ENCODE measurements at places on chromosomes 1 and 21.

DNA sequence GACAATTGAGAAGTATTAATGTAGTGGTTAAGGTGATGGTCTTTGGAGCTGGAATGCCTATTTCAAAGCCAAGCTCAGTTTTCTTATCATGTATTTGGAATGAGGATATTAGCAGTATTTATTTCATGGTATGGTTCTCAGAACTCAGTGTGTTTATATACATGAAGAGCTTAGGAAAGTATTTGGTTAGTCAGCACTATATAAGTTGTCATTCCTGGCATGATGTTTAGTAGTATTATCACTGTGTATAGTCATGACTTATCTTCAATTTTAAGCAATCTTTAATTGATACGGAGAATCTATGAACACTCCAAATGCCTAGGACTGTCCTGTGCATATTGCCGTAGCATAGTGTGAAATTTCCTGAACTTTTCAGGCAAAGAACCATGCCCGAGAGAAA is 501.9 kb upstream of the USP24 start:
- no peak for DNase-seq

GRCh38 chr1:15732686-15733081 is 3.4 kb upstream of the SLC25A34 start:
- no peak for DNase-seq

DNA sequence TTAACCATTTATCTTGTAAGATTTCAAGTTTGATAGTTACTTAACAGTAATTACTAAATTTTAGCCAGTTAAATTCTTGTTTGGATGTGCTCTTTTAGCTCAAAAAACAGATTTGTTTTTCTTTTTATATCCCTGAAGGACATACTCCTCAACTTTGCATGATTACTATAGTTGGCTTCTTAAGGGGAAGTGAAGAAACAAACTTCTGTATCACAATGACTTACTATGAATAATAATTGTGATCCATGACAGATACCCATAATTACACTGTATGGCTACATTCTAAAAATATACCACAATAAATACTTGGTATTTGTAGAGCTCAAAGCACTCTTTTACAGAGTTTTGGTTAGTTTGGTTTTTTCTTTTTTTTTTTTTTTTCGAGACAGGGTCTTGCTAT is 55.8 kb downstream of the IARS2 start:
- no peak for DNase-seq

- peak; percentile 72 for DNase-seq
These were observed 6.4 kb downstream of the PPP2R5A start for GRCh38 chr1:212291505-212292134.

DNA sequence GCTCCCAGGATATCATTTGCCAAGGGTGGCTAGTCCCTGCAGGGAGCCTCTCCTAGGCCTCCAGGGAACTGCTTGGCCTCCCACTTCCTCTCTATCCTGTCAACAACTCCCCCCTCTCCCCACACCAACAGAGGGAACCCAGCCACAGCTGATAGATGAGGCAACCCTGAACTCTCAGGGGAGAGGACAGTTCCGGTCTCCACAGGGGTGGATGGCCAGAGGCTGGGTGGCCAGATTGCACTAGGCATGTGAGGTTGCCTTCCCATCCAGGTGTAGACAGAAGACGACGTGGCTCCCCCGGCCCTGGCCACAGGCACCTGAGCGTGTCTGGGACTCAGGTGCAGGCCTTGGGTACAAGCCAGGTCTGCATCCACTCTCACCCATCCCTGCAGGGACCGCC is 53.3 kb downstream of the TOR1AIP2 start:
- no peak for DNase-seq

DNA sequence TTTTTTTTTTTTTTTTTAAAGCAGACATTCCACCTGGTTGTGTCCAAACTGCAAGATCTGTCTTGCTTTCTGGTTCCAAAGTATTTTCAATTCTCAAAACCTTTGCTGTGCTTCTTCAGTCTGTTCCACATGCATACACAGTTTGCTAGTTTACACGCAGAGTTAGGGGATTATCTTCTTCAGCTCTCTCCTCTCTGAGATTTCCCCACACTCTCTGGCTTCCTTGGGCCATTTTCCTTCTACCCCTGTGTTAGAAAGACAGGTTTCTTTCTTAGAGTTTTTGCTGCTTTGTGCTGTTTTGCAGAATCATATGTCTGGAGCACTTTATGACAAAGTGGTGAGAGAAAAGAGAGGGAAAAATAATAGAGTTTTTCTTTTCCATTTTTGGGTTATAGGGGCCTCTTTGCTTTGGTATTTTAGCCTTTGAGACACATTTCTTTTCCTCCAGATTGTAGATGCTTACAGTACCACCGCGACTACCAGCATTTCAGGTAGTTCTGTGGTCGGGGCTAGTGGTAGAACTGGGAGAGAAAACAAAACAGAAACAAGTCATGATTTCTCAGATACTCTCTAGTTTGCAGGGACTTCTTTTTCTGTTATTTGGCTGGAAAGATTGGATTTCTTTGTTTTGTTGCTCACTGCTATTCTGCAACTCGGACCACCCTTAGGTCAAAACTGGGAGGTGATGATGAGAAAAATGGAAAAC is 66.3 kb downstream of the RABGAP1L start:
- no peak for DNase-seq

DNA sequence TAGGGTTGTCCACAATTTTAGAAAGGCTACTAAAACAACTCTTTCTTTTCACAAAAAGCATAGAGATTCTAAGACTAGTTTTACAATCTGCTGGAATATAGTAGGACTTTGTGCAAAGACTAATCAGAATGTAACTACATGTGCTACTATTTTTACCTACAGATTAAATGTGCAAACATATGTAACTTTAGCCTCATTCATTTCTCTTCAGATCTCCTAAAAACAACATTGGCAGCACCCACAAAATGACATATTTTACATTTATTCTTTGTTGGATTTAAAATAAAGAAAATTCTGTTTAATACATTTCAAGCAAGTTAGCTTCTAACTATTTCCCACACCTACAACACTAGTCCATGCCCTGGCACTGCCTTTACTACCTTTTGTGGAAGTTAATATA is 292.2 kb downstream of the AKT3 start:
- DNase-seq, result no peak

GRCh38 chr1:225483818-225484656 is 56.2 kb upstream of the LBR start:
- DNase-seq, result no peak

DNA sequence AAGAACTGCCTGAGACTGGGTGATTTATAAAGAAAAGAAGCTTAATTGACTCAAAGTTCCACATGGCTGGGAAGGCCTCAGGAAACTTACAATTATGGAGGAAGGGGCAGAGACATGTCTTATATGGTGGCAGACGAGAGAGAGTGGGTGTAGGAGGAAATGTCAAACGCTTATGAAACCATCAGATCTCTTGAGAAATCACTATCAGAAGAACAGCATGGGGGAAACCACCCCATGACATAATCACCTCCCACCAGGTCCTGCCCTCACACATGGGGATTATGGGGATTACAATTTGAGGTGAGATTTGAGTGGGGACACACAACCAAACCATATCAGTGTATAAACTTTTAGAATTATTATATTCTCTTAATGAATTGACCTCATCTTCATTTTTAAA is 335.9 kb upstream of the DPYD start:
- DNase-seq, result no peak

GRCh38 chr1:184556665-184557064 is 169.8 kb downstream of the C1orf21 start:
- DNase-seq, result peak; percentile 6

DNA sequence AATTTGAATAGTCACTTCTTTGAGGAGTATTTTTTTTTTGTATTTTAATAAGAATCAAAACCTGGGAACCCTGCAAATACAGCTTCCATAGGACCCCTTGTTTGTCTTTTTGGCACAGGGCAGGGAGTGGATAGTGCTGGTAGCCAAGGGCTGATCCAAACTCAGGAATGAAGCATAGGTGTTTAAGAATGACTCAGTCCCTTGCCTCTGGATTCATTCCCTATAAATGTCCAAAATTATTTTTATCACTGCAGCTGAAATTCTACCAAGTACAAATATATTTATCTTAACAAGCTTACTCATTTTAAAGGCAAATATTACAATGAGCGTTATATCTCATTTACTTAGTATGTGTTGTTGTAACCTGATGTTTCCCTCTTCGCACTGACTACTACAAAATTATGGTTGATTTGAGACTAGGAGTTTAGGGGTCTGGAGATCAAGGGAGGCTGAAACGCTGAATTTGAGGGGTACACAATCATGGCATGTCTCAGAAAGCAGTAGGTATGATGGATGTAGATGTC is 278.6 kb upstream of the LYPLAL1 start:
- peak; percentile 5 for DNase-seq

GRCh38 chr1:20507248-20507563 is 745 bp downstream of the MUL1 start:
- no peak for DNase-seq

- DNase-seq, result no peak
These were observed 1.6 kb downstream of the ELK4 start for GRCh38 chr1:205630241-205630640.

DNA sequence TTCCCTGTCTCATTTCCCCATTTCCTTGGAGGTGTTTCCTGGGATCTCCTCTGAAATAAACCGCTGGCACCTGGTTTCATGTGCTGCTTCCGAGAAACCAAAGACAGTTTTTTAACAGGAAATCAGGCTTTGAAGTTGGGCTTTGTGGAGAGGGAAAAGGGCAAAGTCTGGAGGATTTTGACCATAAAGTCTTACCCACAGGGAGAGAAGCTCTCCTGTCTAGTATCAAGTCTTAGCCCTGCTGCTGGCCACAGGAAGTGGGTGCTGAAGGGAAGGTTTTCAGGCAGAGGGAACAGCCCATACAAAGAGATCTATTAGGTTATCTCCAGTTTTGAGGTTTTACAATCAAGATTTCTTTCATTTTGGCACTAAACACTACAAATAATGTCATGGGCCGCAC is 29.3 kb downstream of the SLC5A9 start:
- DNase-seq, result no peak
